Umbilical cord (tissue), 2 donors: ENCODE measurements at places on chromosomes 12 and 14. TPM values are rescaled to one million over a fixed set of nuclear protein-coding genes. Genes with fewer than 3 reads are reported as not detected.

Gene RNASE3
- 0.96 TPM for total RNA-seq

Gene GALNT8
- 6.0 TPM for total RNA-seq

Gene IRF9
- total RNA-seq = 133 TPM

Gene GDF3
- total RNA-seq = 2.9 TPM

Gene NDRG2
- 40.2 TPM for total RNA-seq

Gene SERPINA5
- 0.24 TPM for total RNA-seq

Gene TOMM20L
- not detected for total RNA-seq

Gene RASAL1
- 0.24 TPM for total RNA-seq

Gene CNIH1
- total RNA-seq = 112 TPM

Gene TMX1
- 44.8 TPM for total RNA-seq

Gene UBC
- total RNA-seq = 1,088 TPM

Gene NFATC4
- 40.0 TPM for total RNA-seq

Gene CLEC2B
- total RNA-seq = 7.0 TPM

Gene PIWIL1
- total RNA-seq = 1.4 TPM

Gene CCDC92
- 7.2 TPM for total RNA-seq

Gene SDR39U1
- total RNA-seq = 11.1 TPM

Gene ERP27
- total RNA-seq = 0.24 TPM

Gene RDH16
- 0.96 TPM for total RNA-seq

Gene TRHDE
- 94.6 TPM for total RNA-seq

Gene RDH5
- total RNA-seq = 42.9 TPM

Gene OTOGL
- total RNA-seq = 3.1 TPM

Gene INSM2
- total RNA-seq = 1.7 TPM

Gene TAS2R46
- 17.3 TPM for total RNA-seq

Gene COCH
- 10.4 TPM for total RNA-seq

Gene DHRS4
- total RNA-seq = 15.9 TPM

Gene PROX2
- total RNA-seq = 0.72 TPM
